Activated CD4-positive, alpha-beta T cell treated with anti-CD3 and anti-CD28 coated beads, Interleukin-2, Interleukin-4, amounts not matched to agents 100 ng/mL and 50 ng/mL, durations not matched to agents 16 hours and 8 hours (primary cell): ENCODE measurements at places on chromosomes 13 and 19.

DNA sequence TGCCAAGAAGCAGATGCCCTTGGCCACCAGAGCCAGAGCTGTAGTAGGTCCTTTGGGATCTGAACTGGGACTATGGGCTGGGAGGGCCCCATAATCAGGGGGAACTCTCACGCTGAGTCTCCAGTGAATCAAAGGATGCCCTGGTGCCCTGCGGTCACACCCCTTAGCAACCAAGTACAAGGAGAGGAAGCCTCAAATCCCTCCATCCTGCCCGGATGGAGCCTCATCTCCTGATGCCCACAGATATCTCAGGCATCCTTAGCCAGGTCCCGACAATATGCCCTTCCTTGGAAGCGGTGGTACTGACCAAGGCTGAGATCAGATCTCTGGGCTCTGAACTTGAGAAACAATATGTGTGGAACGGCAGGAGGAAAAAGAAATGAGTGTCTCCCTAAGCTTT, 1.7 kb downstream of the PLEKHA4 start:
- DNase-seq = no peak

DNA sequence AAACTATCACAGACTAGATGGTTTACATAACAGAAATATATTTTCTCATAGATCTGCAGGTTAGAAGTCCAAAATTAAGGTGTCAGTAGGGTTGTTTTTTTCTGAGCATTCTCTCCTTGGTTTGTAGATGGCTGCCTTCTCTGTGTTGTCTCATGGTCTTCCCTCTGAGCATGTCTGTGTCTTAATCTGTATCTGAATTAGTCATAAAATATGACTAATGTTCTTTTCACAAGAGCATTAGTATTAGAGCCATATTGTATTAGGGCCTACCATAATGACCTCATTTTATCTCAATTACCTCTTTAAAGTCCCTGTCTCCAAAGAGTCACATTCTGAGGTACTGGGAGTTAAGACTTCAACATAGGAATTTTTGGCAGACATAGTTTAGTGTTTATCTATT, 77.2 kb upstream of the OBI1 start:
- DNase-seq = no peak

DNA sequence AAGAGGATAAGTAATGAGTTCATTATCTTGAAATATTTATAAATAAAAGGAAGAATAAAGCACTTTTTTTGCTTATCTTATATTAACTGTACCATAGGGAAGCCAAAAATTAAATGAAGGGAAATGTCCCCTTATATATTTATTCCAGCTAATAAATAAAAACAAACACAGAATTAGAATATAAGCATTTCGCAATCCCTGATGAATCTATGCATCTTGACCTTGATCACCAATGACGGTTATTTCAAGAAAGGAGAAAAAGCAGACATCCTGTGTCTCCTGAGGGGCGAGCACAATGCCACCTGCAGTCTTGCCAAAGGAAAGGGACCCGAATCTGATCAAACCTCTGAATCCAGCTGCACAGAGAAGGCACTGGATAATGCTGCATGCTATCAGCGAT, 29.3 kb upstream of the IRS2 start:
- DNase-seq = no peak

- no peak for DNase-seq
Measured at GRCh38 chr19:51971624-51972023, 15.0 kb downstream of the ZNF350 start.
